ENCODE measurements at places on chromosomes 16 and 17.
A peak's percentile ranks its signal among the peaks of the same experiment; 100 is the strongest.

- peak; percentile 2 for DNase-seq
Measured at GRCh38 chr17:77352996-77353395, 212.2 kb downstream of the SEC14L1 start.

DNA sequence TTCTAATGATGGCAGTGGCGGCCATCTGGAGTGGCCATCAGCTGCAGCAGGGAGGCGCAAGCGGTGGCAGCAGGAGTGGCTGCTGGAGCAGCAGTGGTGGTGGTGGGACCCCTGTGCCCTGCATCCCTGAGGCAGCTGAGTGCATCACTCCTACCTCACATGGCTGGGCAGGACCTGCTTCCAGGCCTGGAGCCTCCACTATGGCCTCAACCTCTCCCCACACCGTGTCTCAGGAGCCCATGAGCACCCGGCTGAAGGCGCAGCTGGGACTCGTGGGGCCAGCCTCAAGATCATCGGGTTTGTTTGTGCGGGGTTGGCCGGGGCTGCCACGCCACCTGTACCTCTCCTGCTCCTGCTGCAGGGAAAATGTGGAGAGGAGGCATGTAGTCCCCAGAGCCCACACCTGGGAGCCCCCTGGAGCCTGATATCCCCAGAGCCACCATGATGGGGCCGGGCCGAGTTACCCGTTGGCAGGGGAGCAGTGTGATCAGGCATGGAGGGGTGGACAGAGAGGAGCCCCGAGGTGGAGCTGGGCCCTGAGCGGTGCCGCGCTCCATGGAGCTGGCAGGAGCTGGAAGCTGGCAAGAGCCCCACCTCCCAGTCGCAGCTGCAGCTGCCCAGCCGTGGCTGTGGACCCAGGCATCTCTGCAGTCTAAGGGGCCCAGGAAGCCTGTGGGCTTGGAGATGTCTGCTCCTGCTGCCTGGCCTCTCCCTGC, 16.7 kb downstream of the RHOT1 start:
- DNase-seq = no peak

GRCh38 chr17:20979792-20980083, 63.1 kb downstream of the USP22 start:
- DNase-seq = no peak

DNA sequence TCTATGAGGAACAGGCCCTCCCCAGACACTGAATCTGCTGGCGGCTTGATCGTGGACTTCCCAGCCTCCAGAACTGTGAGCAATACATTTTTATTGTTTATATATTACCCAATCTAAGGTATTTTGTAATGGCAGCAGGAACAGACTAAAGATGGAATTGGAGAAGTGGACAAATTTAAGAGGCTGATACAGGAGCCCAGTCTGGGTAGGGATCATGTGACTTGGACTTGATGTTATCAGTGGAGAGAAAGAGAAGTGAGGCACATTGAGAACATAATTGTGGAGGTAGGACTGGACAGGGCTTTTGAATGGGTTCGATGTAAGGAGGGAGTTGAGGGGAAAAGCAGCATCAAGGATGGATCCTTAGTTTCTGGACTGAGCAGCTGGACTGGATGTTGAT, 93.8 kb downstream of the USP31 start:
- no peak for DNase-seq

DNA sequence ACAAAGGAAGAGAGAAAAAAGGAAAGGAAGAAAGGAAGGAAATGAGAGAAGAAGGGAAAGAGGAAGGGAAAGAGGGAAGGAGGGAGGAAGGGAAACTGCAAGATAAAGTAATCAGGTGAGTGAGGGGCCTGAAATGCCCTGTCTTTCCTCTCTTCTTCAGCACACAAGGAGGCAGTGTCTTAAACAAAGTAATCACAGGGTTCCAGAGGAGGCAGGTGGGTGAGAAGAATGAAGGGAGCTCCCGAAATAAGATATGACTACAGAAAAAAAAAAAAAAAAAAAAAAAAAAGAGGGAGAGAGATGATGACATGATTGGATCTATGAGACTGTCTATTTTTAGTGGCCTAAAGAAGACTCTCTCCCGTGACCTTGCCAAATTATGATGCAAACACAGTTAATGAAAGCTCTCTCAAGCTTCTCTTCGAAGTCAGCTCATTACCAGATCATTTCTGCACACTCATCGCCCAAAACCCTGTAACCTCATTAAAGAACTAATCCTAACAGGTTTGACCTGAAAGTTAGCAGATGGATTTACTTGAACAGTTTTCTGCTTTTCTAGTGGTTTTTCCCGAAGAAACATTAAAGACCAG, 53.6 kb downstream of the CDH11 start:
- DNase-seq = no peak

DNA sequence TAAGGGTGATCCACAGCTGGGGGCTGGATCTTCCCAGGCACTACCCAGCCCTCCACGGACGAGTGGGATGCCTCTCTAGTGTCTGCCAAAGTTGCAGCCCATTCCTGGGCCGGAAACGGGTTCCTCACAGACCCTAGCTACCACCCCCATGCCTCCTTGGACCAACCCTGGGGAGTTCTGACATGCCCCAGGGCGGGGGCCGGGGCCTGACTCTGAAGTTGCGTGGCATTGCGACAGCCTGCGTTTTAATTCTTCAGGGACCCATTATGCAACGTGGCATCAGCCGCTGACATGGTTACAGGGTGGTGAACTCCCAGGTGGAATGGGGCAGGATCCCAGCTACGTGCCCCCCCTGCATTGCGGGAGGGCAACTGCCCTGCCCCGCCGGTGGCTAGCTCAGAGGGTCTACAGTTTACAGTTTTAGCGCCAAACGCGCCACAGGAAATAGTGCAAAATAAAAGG, 2.7 kb downstream of the CBX4 start:
- DNase-seq = no peak

DNA sequence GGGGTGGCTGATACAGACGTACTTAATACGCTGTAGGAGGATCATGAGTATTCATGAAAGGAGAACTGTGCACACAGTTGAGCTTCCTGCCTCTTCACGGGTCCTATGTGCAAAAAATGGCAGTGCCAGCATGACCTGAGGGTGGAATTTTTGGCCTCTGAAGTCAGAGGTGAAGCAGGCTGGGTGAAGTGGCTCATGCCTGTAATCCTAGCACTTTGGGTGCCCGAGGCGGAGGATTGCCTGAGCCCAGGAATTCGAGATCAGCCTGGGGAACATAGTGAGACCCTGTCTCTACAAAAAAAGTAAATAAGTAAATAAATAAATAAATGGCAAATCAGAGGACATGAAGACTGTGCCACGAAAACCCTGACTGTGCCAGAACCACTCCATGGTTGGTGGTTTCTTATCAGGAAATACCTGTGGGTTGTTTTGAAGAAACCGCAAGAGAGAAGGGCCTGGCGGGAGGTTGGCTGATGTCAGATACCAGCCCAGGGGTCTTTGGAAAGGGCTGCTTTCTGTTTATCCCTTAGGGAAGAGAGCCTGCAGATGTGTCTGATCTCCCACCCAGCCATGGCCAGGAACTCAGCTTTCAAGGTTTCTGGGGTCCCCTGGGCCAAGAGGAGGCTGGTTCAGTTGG, 3.4 kb downstream of the ASPSCR1 start:
- DNase-seq = no peak

- DNase-seq = no peak
Measured at GRCh38 chr17:81402530-81402941, 7.3 kb downstream of the BAHCC1 start.

GRCh38 chr17:49197346-49197998, 12.9 kb downstream of the GNGT2 start:
- DNase-seq = no peak

DNA sequence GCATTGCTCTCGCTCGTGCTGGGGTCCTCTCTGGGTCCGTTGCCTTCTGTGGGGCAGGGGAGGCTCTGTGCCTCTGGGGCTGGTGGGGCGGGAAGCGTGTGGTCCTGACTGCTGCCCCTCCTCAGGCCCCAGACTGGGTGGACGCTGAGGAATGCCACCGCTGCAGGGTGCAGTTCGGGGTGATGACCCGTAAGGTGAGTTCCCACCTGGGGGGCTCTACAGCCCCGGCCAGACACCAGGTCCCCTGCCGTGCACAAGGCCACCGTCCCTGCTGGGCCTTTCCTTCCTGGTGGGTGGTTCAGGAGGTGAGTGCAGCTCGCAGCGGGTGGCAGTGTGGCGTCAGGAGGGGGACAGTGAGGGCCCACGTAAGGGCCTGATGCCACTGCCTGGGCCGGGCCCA, 6.7 kb downstream of the HGS start:
- no peak for DNase-seq

GRCh38 chr17:2704890-2705248, 6.7 kb downstream of the CLUH start:
- DNase-seq = no peak

DNA sequence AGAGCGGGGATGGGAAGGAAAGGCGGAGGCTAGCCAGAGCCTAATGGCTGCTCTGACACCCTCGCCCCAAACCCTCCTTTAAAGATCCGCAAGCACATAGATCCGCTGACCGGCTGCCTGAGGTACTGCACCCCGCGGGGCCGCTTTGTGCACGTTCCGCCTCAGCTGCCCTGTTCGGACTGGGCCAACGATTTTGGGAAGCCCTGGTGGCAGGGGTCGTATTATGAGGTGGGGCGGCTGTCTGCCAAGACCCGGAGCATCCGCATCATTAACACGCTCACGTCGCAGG, 663 bp downstream of the CYB5D1 start:
- peak; percentile 57 for DNase-seq

DNA sequence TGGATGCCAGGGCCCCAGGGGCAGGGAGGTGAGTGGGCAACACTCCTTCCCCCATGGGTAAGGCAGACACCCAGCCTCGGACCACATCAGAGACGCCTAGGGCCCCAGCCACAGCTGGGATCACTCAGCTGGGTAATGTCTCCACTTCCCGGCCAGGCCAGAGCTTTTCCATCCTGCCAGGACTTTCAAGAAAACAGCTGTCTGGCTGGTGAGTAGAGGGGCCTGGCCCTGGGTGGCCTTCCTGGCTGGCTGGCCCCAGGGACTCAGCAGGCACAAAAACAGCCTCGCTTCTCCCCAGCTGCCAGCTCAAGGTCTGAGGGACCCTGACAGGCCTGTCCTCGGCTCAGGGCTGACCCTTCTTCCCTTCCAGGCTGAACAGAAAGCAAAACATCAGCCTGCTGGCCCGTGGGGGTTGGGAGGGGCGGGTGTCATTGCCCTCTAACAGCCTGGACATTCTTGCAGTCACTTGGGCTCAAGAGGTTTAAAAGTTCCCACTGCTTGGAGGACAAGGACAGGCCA, 45.3 kb upstream of the JPH3 start:
- no peak for DNase-seq

GRCh38 chr17:81052199-81052997, 17.4 kb downstream of the BAIAP2 start:
- DNase-seq = no peak

GRCh38 chr16:22188267-22188594, 17.8 kb upstream of the EEF2K start:
- DNase-seq = no peak

DNA sequence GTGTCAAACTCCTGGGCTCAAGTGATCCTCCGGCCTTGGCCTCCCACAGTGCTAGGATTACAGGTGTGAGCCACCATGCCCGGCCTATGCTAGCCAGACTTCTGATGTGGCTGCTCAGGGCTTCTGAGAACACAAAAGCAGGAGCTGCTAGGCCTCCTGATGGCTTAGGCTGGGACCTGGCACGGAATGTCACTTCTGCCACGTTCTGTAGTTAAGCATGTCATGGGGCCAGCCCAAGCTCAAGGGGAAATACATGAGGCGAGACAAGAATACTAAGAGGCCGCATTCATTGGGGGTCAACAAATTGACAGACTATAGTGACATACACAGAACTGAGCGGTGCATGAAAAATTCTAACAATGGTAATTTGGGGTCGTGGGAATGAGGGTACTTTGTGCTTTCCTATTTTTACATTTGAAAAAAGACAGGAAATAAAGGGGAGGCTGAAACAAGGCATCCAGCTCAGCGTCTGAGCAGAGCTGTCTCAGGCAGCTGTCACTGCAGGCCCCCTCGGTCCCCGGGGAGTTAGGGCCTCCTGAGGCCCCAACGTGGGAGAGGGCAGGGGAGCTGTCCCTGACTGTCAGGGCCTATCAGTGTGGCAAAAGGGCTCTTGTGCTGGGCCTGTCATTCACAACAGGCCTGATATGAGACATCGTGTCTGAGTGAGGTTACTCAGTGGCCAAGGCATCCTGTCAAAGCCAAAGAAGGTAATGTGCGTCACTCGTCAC, 26.4 kb downstream of the CFAP20 start:
- no peak for DNase-seq

GRCh38 chr17:42321555-42321954, 33.3 kb downstream of the STAT5A start:
- no peak for DNase-seq

GRCh38 chr17:82915757-82916027, 75.9 kb upstream of the ZNF750 start:
- no peak for DNase-seq

GRCh38 chr16:80639636-80640035, 98.8 kb downstream of the DYNLRB2 start:
- no peak for DNase-seq

DNA sequence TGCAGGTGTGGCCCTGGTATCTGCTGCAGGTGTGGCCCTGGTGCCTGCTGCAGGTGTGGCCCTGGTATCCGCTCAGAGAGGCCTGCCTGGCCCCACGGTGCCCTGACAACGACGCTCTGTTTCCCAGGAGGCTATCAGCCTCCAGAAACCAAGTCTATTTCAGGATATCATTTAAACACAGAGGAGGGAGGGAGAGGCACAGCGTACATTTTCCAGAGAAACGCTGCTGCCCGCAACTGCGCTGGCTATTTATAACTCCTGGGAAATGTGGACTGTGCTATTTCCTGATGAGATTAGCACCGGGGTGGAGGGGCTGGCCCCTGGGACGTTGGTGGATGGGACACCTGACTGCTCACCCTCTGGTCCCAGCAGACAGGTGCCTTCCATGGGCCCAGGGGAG, 22.5 kb downstream of the TIMM22 start:
- DNase-seq = no peak

GRCh38 chr17:52995147-52995546, 827.6 kb upstream of the KIF2B start:
- DNase-seq = no peak

DNA sequence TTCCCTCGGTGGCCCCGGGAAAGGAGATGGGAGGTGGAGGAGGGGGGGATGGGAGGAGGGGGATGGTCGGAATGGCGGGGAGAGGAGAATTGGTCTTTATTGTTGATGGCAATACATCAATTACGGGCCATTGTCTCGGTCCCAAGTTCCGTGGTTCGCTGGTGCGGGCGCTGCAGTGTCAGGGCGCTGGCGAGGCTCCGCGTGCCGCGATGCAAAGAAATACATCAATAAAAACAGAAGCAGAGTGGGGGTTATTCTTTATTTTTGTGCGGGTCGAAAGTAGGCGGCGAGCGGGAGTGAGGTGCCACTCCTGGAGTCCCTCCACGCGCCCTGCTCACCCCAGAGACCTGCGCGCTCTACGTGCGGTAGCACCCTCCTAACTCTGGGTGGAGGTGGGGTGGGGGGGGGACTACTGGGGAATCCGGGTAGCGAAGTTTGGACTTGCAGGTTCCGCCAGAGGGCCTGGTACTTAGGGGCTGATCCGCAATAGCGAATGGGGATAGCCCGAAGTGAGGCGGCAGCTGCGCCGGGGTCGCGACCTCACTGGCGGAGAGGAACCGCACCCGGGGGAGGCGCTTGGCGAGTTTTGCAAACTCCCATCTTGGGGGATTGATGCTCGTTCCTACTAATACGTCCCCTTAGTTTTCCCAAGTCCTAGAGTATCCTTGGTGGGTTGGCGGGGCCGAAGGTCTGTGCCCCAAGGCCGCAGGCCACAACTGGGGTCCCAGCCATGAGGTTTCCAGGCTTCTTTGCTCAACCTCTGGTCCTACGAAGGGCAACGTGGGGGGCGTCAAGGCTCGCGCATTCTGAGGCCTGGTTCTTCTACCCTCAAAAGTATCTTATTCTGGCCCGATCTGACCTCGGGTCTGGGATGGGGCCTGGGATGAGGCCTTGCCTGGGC, 3.5 kb upstream of the SALL1 start:
- DNase-seq = no peak

GRCh38 chr17:18055597-18055996, 16.4 kb downstream of the GID4 start:
- no peak for DNase-seq
